Stimulated activated CD8-positive, alpha-beta memory T cell treated with anti-CD3 and anti-CD28 coated beads, Interleukin-2, amount 100 ng/mL, for 48 hours (primary cell): ENCODE measurements at places on chromosomes 2 and 18.
A peak's percentile ranks its signal among the peaks of the same experiment; 100 is the strongest.

- no peak for DNase-seq
These were observed 147.4 kb upstream of the SIX2 start for GRCh38 chr2:45156605-45157004.

- no peak for DNase-seq
These were observed 1094.8 kb downstream of the SUCLG1 start for GRCh38 chr2:83364264-83364663.

DNA sequence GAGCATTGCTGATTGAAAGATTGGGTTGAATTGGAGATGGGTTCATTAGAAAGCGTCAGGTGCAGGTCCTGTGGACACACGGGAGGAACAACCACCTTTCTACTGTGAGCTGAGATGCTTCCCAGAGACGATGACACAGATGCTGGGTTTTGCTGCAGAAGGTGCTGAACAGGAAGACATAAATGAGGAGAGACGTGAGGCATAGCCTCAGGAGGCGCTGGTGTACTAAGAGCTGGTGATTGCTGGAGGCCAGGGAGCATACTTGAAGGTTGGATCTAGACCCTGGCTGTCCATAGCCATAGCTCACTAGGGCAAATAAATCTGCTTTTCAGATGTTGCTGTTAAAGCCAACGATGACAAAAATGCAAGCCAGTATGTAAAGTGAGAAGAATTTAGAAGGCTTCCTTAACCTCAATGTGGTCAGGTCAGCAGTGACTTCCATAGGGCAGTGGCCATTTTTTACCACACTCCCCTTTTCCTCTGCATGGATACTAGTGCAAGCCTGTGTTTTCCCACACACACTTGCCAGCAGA lies 153.7 kb downstream of the SOX11 start:
- no peak for DNase-seq

DNA sequence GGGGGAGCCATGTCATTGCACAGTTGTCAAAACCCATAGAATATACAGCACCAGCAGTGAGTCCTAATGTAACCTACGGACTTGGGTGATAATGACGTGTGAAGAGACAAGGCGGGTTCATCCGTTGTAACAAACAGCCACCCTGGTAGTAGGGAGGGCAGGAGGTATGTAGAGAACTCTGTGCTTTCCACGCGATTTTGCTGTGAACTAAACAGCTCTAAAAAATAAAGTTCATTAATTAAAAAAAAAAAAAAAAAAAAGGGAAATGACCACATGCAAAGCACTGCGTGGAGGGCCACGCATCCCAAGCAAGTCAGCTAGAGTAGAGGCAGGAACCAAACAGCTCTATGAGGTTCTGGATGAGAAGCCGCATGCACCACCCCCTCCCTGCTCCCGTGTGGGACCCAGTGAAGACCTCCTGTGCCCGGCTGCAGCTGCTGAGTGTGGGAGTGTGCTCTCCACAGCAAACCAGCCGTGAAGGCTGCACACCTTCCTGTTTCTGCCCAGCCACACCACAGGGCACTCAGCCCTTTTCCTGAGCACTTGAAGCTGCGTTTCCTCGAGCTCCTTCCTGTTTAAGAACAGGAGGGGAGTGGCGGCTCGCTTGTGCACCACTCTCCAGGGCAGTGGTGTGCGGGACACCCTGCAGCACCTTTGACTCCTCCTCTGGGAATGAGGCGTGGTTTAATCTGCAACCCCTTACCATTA lies 65.6 kb downstream of the ODC1 start:
- no peak for DNase-seq

GRCh38 chr2:143728498-143728897 lies 599.3 kb downstream of the ARHGAP15 start:
- no peak for DNase-seq

- no peak for DNase-seq
These were observed 13.6 kb upstream of the CYP27C1 start for GRCh38 chr2:127233710-127234109.

- no peak for DNase-seq
These were observed 24.2 kb downstream of the TMEM178A start for GRCh38 chr2:39689876-39690275.

GRCh38 chr2:20917287-20917660 lies 94.4 kb upstream of the LDAH start:
- DNase-seq: no peak

DNA sequence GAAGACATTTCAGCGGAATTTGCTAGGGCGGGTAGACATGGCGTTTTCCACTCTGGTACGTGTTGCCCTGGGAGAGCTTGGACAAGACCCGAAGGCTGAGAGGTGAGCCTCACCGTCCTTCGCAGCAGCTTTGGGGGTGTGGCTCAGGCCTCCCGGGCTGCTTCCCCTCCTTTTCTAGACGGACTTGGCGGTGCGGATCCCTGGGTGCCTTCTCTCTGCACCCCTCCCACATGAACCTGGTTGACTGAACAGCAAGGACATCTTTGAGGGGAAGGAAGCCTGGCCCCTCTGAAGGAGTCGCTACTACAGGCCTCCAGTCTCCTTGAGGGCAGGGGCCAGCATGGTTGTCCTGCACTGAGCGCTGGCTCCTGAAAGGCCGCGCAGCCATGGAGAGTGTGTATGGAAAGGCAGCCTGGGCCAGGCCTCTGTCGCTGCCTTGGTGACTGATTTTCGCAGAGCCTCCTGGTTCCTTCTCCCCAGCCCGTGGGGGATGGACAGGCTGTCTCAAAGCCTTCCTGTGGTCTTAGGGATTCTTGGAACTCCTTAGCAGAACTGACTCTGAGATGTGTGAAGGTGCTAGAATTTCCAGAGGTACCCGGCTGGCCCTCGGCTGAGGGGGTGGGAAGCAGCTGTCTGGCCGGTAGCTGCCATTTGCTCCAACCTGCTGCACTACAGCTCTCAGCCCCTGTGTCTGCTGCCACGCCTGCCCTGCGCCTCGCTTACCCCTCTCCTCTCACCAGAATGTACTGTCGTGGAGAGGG lies 9.9 kb downstream of the CNNM4 start:
- DNase-seq: no peak

DNA sequence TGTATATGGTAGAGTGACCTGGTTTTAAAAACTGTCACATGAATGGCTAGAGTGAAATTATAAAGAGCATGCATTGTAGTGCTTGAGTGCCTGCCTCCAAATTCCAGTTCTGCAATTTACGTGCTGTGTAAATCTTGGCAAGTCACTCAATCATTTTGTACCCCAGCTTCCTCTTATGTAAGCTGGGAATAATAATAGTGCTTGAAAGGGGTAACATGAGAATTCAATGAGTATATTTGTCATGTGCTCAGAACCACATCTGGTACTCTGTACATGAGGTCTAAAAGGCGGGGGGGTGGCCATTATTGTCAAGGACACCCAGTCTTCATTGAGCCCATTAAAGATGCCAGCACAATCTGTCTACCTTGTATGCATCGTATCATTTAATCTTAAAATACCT lies 214.8 kb downstream of the MC4R start:
- DNase-seq: no peak

- DNase-seq: no peak
These were observed 1.2 kb downstream of the SERTAD2 start for GRCh38 chr2:64652231-64653108.

GRCh38 chr18:74006143-74006542 lies 141.5 kb downstream of the FBXO15 start:
- DNase-seq: no peak

- DNase-seq: no peak
These were observed 358.7 kb upstream of the SETBP1 start for GRCh38 chr18:44321868-44322590.

GRCh38 chr2:180763263-180763989 lies 217.0 kb upstream of the UBE2E3 start:
- DNase-seq: no peak

DNA sequence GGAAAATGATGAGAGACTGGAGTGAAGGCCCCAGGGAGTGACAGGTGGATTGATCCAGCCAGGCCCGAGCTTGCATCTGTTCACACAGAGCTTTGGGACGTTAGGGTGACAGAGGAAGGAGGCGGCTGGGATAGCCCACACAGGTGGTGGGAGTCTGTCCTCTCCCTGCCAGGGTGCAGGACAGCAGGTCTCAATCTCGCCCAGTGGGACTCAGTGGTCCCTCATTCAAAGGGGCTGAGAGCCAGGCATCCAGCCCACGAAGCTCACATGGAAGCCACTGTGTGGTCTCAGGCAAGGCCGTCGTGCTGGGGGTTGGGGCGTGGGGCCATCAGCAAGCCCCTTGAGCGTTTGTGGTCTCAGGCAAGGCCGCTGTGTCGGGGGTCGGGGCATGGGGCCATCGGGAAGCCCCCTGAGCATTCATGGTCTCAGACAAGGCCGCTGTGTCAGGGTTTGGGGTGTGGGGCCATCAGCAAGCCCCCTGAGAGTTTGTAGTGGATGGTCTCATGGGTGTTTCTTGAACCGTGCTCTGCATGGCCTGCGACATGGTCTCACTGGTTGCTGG lies 8.3 kb downstream of the KCNG2 start:
- no peak for DNase-seq

- no peak for DNase-seq
These were observed 30.8 kb upstream of the ACYP2 start for GRCh38 chr2:54084600-54084999.

DNA sequence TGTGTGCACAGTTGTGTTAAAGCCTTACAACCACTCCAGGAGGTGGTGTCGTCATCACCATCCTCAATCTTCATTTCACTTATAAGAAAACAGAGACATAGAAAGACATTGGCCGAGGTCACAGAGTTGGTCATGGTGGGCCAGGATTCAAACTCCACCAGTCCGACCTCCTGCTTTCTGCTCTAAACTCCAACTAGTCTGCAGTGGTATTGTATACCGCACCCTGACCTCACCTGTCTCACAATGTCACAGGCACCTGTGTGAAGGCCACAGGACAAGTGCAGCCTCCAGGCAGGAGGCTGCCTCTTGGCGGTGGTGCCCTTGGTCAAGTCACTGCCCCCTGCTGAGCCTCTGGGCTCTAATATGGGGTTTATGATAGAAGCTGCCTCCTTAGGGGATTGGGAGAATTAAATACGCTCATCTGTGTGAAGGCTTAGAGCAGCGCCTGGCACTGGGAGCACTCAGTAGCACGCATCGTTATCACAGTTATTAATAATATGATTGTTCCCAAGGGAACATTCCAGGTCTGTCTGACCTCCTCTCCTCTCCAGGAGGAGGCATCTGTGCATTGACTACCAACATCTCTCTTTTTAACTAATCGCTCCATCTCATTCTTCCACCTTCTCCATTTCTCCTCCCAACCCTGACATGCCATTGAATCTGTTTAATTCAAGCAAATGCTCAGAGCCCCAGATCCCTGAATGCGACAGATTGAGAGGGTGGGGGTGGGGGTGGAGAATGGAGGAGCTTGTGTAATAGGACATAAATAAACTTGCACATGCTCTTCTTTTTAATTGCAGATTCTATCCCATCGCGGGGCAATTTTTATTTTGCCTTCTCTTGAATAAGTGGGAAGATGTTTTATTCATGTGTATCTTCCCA lies 112.7 kb downstream of the MCFD2 start:
- DNase-seq: no peak

- no peak for DNase-seq
These were observed 30.4 kb downstream of the AOX1 start for GRCh38 chr2:200616193-200616592.

GRCh38 chr2:148926291-148926961 lies 51.4 kb downstream of the KIF5C start:
- DNase-seq: peak; percentile 17

GRCh38 chr2:19893520-19894133 lies 8.2 kb downstream of the TTC32 start:
- no peak for DNase-seq

DNA sequence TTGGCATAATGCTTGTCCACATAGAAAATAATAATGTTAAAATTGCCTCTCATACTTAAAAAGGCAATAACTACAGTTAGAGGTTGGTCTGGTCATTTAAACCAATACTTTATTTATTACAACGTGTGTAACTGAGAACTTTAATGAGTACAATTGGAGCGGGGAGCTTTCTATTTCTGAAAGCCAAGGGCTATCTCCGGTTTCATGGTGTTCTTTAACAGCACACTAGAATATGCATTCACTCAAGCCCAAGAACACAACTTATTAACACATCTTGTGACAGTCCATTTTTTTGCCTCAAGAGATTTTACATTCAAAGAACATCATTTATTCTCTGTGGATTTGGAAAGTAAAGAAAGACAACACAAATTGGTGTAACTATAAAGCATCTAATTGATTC lies 131.8 kb downstream of the KCNH7 start:
- DNase-seq: no peak

GRCh38 chr2:41510108-41510507 lies 537.7 kb upstream of the PKDCC start:
- no peak for DNase-seq

- DNase-seq: no peak
These were observed 146.5 kb downstream of the NCKAP5 start for GRCh38 chr2:133421516-133422324.

DNA sequence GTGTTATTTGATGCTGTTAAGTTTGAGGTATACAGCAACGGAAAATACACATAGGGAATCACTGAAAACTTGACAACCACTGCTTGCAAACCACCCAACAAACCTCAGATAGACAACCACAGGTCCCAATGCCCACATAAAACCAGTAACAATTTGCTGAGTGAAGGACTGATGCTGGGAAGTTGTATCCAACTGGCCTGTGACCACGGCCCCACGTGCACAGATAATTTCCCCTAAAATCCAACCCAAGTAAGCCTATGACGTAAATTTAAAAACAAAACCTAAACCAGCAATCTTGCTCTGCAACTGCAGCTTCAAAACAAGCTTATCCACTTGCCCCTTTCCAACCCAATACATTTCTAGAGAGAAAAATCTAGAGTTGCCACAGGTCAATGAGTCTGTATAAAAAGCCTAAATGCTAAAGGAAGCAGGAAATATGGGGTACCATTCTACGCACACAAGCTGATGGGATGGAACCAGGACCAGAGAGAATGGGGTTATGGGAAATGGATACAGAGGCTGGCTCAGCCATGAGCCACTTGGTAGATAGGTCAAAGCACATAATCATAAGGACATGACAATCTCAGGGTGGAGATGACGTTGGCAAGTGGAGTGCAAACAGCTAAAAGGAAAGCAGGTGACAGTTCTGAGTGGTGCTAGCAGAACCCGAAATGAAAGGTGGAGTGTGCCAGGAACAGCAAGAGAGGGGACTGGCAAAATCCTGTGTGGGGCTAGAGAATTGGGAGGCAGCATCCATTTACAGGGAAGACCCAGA lies 27.8 kb upstream of the CREB1 start:
- DNase-seq: no peak

GRCh38 chr2:183996825-183997793 lies 601.2 kb upstream of the ZNF804A start:
- DNase-seq: no peak

GRCh38 chr2:157174321-157174720 lies 83.2 kb upstream of the GALNT5 start:
- DNase-seq: no peak

- no peak for DNase-seq
These were observed 1.2 kb upstream of the BCL11A start for GRCh38 chr2:60554646-60555065.

- DNase-seq: no peak
These were observed 292.0 kb downstream of the GBX2 start for GRCh38 chr2:235876099-235876679.

DNA sequence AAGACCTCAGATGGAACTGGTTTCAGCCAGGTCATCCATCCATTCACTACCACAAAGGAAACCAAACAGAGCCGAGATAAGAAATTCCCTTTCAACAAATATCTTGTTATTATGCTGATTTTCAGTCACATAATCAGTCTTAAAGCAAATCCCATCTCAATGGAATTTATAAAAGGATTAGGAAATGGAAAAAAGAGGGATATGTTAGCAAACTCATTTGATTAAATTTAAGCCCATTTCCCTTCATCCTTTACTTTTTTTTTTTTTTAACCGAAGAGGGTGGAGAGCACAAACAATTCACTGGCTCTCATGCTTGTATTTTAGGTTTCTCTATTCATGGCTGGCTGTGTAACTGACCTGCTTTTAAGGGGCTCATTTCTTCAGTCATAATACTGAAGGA lies 109.0 kb upstream of the GATA6 start:
- no peak for DNase-seq
